Cardiac muscle cell (in vitro differentiated cells and primary cell): ENCODE measurements at places on chromosomes 1 and 21.

- DNase-seq = no peak
Observed at GRCh38 chr1:37020653-37021277, 13.6 kb downstream of the GRIK3 start.

- DNase-seq = no peak
Observed at GRCh38 chr1:214028095-214028494, 40.3 kb downstream of the PROX1 start.

DNA sequence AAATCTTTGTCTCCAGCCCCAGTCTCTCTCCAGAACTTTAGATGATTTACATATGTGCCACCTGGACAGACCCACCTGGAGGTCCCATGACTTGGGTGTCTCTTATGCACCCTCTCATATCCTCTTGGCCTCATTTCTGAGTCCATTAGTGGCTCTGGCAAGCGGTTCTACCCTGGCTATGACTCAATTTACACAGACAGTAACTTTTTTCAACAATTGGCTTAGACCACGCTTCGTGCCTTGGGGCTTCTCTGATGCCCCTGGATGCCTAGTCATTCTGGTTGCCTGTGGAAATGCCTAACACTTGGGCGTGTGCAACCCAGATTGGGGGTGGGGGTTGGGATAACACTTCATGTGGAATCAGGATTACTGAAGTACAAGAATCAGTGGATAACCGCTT is 57.1 kb upstream of the GADD45A start:
- no peak for DNase-seq

GRCh38 chr1:176896216-176896615 is 268.3 kb downstream of the ASTN1 start:
- DNase-seq = no peak

DNA sequence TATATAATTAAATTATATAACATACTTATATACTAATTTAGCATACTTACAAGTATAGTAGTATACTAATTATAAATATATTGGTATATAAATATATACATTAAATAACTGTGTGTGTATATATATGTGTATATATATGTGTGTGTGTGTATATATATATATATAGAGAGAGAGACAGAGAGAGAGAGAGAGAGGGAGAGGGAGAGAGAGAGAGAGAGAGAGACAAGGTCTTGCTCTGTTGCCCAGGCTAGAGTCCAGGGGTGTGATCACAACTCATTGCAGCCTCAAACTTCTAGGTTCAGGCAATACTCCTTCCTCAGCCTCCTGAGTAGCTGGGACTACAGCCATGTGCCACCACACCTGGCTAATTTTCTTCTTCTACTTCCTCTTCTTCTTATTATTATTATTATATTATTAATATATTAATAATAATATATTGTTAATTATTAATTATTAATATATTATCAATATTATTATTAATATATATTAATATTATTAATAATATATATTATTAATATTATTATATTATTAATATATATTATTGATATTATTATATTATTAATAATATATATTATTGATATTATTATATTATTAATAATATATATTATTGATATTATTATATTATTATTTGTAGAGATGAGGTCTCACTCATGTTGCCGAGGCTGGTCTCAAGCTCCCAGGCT is 185.5 kb downstream of the CRB1 start:
- no peak for DNase-seq
